ENCODE measurements at places on chromosomes 7 and 10.

GRCh38 chr10:129896136-129896859 is 67.8 kb downstream of the EBF3 start:
- DNase-seq, result no peak

- DNase-seq, result no peak
Measured at GRCh38 chr7:155576900-155577508, 30.6 kb upstream of the CNPY1 start.

- DNase-seq, result no peak
Measured at GRCh38 chr7:93926800-93927199, 5.3 kb downstream of the GNG11 start.

GRCh38 chr10:28387140-28387539 is 84.3 kb upstream of the MPP7 start:
- DNase-seq, result no peak

DNA sequence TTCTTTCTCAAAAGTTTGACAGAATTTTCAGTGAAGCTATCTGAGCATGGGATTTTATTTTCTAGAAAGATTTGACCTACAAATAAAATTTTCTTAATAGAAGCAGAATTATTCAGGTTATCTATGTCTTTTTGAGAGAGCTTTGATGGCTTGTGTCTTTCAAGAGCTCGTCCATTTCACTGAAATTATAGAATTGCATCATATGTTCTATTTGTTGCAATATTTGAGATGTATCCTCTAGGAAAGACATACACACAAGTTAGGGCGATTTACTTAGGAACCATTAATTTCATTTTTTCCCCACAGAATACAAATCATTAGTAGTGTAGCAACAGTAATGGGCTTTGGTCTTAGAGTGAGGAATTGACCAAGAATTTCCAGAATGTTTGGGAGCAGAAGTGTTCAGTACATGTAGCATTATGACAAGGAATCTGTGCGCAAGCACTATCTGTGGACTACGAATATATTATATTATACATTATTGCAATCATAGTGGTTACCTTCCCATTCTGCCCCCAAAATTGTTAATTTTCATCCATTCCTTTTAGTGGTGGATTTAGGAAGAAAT is 12.8 kb upstream of the COL17A1 start:
- DNase-seq, result no peak

- DNase-seq, result no peak
Measured at GRCh38 chr7:16515785-16516685, 10.6 kb upstream of the LRRC72 start.

- no peak for DNase-seq
Measured at GRCh38 chr7:152851881-152852417, 92.4 kb downstream of the ACTR3B start.

DNA sequence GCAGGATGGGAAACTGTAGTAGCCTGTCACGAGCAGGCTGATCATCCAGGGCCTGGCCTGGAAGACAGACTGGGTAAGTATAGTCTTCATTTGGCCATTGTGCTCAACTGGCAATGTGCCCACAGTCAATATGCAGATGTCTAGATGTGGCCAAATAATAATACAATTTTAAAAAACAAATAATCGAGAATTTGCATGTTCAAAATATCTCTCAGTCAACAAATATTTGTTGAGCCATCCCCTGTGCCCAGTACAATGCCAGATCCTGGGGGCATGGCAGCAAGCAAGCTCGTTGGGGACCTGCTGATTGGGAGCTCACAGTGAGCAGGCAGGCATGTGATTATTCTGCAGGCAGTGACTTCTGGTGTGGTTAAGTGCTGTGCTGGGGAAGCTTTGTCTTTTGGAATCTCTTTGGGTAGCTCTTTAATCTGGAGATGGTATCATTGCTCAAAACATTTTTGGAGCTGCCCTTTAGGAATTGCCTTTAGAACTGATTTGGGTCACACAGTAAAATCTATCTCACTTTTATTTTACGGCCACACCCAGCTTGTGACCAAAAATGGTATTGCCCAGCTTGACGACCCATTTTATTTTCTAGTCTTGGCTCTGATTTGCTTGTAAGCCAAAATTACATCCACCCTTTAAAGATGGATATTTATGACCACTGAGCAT is 92.2 kb downstream of the PLCE1 start:
- no peak for DNase-seq

- DNase-seq, result no peak
Measured at GRCh38 chr10:20618011-20618547, 279.0 kb downstream of the NEBL start.

GRCh38 chr7:43952028-43952427 is 25.8 kb downstream of the UBE2D4 start:
- DNase-seq, result no peak

DNA sequence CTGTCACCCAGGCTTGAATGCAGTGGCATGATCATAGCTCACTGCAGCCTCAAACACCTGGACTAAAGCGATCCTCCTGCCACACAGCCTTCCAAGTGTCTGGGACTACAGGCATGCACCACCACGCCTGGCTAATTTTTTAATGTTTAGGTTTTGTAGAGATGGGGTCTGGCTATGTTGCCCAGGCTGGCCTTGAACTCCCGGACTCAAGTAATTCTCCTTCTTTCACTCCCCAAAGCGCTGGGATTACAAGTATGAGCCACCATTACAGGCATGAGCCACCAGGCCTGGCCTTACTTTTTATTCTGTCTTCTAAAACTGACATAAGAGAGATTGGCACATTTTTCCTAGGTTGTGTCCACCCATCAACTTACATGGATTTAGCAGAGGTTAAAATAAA is 33.3 kb downstream of the TACC2 start:
- no peak for DNase-seq

- DNase-seq, result no peak
Measured at GRCh38 chr10:103278537-103278823, 1.5 kb downstream of the INA start.

- DNase-seq, result no peak
Measured at GRCh38 chr7:52287698-52288097, 747.7 kb upstream of the POM121L12 start.

- DNase-seq, result no peak
Measured at GRCh38 chr10:21398563-21399231, 126.8 kb downstream of the SKIDA1 start.

DNA sequence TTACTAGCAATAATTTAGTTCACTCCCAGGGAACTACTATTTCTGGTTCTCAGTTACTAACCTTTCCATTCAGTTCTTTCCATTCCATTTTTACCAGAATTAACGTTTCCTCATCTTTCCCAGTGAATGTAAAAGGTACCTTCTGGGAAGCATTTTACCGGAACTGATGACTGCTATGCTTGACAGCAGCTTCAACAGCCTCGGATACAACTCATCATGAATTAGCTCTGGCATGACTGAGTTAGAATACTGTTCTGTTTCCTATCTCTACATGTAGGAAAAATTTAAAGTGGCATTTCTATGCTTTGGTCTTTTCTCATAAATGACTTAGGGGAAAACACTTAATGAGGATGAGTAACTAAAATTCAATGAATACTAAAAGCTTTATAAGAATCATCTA is 18.6 kb downstream of the TAS2R41 start:
- DNase-seq, result no peak

DNA sequence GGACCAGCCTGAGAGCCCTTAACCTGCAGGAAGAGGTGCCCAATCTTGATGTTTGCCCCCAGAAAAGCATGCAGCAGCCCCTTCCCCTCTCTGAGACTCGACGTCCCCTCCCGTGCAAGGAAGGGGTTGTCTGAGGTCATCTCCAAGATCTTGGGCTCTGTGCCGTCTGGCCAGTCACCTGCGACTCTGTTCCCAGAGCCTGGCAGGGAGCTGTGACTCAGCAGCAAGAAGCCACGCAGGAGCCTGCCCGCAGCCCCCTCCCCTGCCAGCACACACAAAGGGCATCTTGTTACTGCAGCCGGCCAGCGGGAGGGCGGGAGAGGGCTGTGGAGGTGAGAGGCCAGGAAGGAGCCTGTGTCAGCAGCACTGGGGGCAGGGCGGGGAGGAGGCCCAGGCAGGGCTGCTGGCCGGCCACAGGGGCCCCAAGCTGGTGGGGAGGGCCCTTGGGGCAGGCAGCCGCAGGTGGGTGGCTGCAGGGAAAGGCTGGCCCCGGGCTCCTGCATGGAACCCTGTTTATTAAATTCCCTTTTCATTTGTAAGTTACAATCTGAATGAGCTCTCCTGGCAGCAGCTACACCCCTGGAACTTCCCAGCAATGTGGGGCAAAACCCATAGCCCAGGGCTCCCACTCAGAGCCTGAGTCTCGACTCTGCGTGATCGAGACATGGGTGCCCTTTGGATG is 103.7 kb upstream of the ZMIZ1 start:
- DNase-seq, result no peak

GRCh38 chr10:113037218-113037617 is 87.2 kb downstream of the TCF7L2 start:
- no peak for DNase-seq

DNA sequence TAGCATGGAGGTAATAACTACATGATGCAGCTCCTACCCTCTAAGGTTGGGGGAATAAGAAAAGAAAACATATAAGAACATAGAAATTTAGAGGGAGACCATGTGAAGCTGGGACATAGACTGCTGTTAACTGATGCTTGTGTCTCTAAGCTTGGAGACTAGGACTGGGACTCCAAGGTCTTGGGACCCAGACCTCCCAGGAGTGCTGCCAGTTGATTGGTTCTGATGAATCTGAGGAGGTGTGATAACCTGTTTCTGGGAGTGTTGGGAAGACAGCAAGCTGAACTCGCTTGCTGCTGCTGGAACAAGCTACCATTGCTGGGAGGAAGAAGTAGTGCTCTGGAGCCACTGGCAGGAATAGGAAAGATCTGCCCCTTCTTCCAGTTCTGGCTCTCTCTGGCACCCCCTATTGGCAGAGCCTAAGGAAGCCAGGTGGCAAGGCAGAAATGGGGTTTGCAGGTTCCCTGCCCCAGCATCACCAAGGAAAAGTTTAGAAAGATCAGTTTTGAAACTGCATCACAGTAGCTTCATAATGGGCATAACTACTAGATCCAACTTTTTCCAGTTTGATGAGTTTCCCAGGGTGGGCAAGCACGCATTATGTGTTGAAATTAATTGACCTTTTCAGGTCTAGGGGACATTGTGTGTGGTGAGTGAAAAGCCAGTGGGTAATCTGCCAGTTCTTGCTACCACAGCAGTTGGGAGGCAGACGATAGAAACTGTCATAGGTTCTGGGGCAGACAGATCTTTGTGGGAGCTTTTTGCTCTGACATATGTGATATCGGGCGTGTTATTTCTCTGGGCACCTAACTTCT is 140.7 kb downstream of the SND1 start:
- no peak for DNase-seq

GRCh38 chr10:87658858-87659555 is 671 bp upstream of the PAPSS2 start:
- no peak for DNase-seq

DNA sequence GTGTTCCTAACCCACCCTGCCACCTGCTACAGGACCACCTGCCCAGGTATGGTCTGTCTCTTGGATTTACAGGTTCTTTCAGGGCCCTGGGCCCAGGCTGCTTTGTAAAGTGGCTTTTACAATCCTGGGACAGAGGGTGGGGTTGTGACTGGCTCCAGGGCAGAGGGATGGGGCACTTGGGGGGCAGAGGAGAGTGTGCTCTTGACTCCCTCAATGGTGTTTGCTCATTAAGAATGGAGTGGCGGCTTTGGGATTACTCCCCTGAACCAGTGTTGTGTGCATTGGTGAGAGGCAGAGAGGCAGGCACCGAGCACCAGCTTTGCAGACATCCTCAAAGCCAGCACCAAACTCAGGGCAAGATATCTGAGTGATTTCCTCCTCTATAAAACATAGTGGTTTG is 43.5 kb downstream of the VWA2 start:
- DNase-seq, result no peak

DNA sequence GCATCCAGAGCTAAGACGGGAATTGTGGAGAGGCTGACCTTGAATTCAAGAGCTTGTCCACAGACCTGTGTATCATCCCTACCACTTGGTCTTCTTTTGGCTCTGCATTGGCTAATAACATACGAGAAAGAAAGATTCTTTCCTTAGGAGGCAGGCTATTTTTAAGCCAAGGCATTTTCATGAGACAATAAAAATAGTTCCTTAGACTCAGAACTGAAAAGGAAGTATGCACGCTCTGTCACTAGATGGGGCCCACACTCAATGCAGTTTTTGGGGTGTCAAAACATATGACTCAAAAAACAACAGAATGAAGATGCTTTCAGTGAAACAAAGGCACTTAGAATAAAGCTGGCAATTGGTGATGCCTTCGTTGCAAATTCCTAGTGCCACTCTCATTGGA is 265.9 kb upstream of the DGKB start:
- DNase-seq, result no peak

- no peak for DNase-seq
Measured at GRCh38 chr7:54812756-54813322, 53.8 kb upstream of the SEC61G start.

- no peak for DNase-seq
Measured at GRCh38 chr10:6128591-6129251, 39.9 kb downstream of the RBM17 start.

- no peak for DNase-seq
Measured at GRCh38 chr7:77727936-77728701, 31.9 kb downstream of the RSBN1L start.

DNA sequence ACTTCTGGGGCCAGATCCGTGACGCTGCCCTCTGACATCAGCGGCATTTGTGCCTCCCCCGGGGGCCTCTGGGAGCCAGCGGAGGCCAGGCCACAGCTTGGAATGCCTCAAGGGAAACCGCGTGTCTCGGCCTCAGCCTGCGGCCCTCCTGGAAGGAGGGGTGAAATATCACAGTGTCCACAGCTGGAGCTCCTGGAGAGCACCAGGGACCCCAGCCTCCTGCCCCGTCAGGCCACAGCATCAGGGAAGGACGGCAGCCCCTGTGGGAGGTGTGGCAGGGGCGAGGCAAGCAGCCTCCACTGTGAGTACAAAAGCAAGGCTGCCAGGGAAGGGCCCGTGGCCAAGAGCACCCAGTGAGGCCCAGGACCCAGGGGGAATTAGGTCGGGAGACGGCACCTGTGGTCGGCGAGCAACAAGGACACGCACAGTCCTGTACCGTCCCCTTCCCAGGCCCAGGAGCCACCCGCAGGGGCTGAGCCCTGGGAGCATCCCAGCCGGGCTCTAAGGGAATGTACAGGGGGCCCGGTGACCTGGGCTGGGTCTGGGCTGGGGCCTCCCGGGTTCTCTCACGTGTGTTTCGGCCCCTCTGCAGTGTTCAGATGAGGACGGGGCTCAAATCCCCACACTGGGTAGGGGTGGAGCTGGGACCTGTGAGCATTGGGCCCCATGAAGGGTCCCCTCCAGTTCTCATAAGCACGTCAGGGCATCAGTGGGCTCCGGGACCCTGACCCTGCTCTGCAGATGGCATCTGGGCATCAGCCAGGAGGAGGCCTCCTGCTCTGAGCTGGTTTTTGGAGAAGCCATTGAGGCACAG is 18.7 kb upstream of the KNDC1 start:
- no peak for DNase-seq

DNA sequence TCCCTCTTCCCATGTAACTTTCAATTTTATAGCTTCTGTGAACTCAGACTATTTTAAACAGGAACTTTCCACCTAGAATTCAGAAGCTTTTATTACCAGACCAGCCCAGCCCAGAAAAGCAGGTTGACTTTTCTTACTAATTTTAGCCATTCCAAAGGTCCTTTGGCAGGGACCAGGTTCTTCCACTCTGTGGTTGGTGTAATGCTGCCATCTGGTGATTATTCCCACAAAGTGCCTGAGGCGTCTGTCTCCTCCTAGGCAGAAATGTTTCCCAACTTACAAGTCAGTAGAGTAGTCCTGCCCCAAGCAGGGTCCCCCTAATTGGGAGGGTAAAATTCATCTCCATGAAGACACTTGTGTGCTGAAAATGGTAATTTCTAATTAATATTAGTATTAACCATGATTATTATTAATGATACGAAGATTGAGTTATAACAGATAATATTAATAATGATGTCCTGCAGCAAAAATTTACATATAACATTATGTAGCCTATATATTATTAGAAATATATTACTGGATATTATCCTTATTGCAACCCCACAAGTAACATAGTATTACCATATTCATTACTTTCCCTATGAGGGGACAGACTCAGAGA is 53.0 kb upstream of the PPP1R17 start:
- no peak for DNase-seq

Data from GM18507 (cell line).